CD8-positive, alpha-beta memory T cell (primary cell): ENCODE measurements at places on chromosomes 5 and 9. TPM values are rescaled to one million over a fixed set of nuclear protein-coding genes. Genes with fewer than 3 reads are reported as not detected.

- DNase-seq, result no peak
- no peak overlapping the region for H3K27ac ChIP-seq
- no peaks in the 10 kb centered on the region for H3K36me3 ChIP-seq
Measured at GRCh38 chr9:122379340-122379739, 8.5 kb downstream of the PTGS1 start.

Gene PCDHGB2
- total RNA-seq, result 0.33 TPM

GRCh38 chr5:169347786-169348185, 46.8 kb upstream of the SLIT3 start:
- no peak overlapping the region for H3K4me3 ChIP-seq
- H3K27ac ChIP-seq, result no peak overlapping the region
- DNase-seq, result no peak

GRCh38 chr5:135446206-135446605, 942 bp downstream of the DCANP1 start:
- no peak for DNase-seq
- H3K4me3 ChIP-seq, result no peak overlapping the region
- H3K27me3 ChIP-seq, result no peaks in the 10 kb centered on the region
- H3K4me1 ChIP-seq, result no peaks in the 10 kb centered on the region

GRCh38 chr9:84404095-84404686, 63.6 kb upstream of the SLC28A3 start:
- H3K4me1 ChIP-seq, result no peaks in the 10 kb centered on the region
- no peak overlapping the region for H3K4me3 ChIP-seq
- no peak for DNase-seq
- H3K36me3 ChIP-seq, result no peaks in the 10 kb centered on the region
- H3K27ac ChIP-seq, result no peak overlapping the region

- no peaks in the 10 kb centered on the region for H3K27me3 ChIP-seq
- no peaks in the 10 kb centered on the region for H3K4me1 ChIP-seq
- DNase-seq, result no peak
- H3K27ac ChIP-seq, result no peak overlapping the region
- no peak overlapping the region for H3K4me3 ChIP-seq
- no peaks in the 10 kb centered on the region for H3K36me3 ChIP-seq
Measured at GRCh38 chr5:4142842-4143241, 547.2 kb downstream of the IRX1 start.

Gene CDX1
- total RNA-seq, result not detected

Gene RMRP
- total RNA-seq, result 11,549 TPM

- no peak for DNase-seq
- no peak overlapping the region for H3K4me3 ChIP-seq
- no peaks in the 10 kb centered on the region for H3K4me1 ChIP-seq
- no peak overlapping the region for H3K27ac ChIP-seq
- no peaks in the 10 kb centered on the region for H3K27me3 ChIP-seq
Measured at GRCh38 chr5:60690326-60690725, 9.6 kb downstream of the DEPDC1B start.

DNA sequence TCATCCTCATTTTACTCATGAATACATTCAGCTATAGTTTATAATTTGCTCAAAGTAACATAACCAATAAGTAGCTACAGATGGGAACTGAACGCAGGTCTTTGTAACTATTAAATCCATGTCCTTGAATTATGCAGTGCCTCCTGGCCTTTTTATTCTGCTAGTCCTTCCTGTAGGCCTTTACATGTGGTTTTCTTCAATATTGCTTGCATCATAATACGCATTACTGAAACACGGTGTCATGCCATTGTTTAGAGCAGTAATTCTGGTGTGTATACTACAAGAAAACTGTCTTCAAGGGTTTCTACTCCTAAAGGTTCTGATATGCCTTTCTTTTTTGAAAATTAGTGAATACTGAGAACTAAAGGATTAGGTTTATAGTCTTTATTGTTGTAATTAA, 20.7 kb downstream of the CWC27 start:
- DNase-seq, result no peak
- H3K4me3 ChIP-seq, result no peak overlapping the region
- H3K27me3 ChIP-seq, result no peaks in the 10 kb centered on the region
- peaks cover 5% of the 10 kb centered on the region for H3K36me3 ChIP-seq
